ENCODE measurements at places on chromosomes 2 and 18.

- DNase-seq, result no peak
These were observed 151.1 kb upstream of the RIOK3 start for GRCh38 chr18:23301972-23302371.

DNA sequence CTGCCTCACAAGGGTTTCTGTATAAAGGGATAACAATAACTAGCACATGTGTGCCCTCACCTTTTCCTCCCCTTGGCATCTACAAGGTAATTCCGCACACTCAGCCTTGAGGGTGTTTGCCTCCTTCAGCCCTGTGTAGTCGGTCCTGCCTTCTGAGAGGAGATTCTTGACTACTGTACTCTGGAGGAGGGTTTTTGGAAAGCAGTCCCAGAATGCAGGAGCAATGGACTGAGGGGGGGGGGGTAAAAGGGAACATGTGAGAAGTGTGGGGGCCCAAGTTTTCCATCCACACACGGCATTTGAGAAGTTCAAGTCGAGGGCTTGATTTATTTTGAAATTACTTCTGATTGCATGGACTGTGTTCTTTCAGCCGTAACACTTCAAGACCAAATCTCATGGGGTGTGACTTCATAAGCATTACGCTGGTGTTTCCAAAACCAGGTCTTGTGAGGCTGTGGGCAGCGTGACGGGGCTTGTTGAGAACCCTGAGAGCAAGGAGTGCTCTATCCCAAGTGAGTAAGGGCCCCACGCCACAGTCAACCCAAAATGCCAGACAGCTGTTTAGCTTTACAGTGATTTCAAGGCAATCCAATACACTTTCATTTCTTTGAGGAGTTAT, 198.7 kb upstream of the MEIS1 start:
- no peak for DNase-seq

- DNase-seq, result no peak
These were observed 496.5 kb upstream of the SOX11 start for GRCh38 chr2:5195636-5196035.

DNA sequence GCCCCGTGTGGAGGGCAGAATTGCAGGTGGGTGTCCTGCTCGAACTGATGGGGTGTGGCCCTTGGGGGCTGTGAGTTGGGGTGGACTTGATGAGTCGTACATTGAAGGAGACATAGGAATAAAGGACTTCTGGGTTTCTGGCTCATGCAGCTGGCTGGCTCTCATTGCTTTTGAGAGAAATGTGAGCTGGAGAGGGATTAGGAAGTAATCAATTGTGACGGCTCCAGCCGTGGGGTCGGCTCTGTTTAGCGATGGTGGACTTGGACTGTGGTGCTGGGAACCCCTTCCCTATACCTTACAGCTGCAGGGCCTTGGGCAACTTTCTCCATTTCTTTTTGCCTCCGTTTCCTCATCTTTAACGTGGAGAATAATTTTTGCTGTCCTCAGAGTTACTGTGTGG, 9.2 kb downstream of the IMPA2 start:
- DNase-seq, result no peak

GRCh38 chr18:26336572-26336971, 110.3 kb downstream of the TAF4B start:
- DNase-seq, result no peak

GRCh38 chr2:96240341-96241038, 25.3 kb downstream of the TMEM127 start:
- DNase-seq, result no peak

- DNase-seq, result no peak
These were observed 3.6 kb downstream of the ADRA2B start for GRCh38 chr2:96112501-96113366.

DNA sequence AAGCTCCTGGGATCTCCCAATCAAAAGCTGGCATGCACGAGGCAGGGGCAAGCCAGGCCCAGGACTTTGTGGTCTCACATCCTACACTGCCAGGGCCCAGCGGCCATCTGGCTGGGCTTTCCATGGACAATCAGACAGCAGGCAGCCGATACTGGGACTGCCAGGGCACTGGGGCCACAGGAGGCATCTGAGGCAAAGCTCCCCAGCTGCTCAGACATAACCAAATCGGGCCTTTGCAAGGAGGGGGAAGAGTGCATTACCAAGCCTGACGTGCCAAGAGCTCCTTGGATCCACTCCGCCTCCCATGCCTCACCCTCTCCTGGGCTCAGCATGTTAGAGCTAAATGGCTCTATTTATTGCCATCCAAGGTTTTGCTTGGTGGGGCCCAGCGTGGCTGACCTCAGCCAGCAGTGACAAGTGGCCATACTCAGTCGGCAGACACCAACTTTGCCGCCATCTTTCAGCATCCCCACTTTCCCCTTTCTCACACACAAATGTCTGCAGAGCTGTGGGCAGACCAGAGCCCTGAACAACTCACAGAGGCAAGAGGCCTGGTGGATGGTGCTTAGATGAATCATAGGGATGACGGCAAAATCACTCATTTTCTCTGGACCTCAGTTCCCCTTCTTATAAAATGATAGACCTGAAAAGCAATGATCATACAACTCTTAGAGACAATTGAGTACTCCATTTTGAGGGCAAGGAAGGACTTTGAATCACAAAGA, 200.8 kb downstream of the TTC32 start:
- no peak for DNase-seq

- DNase-seq, result no peak
These were observed 138.2 kb upstream of the OTOS start for GRCh38 chr2:240278661-240279060.

- no peak for DNase-seq
These were observed 26.6 kb upstream of the ACVR1 start for GRCh38 chr2:157902692-157903091.

- DNase-seq, result no peak
These were observed 191.6 kb downstream of the TTC32 start for GRCh38 chr2:19710230-19710629.

All from CD4-positive, alpha-beta T cell treated with Interleukin-6 at 100 ng/mL for 8 hours (primary cell).